ENCODE measurements at places on chromosomes 1 and 21.

DNA sequence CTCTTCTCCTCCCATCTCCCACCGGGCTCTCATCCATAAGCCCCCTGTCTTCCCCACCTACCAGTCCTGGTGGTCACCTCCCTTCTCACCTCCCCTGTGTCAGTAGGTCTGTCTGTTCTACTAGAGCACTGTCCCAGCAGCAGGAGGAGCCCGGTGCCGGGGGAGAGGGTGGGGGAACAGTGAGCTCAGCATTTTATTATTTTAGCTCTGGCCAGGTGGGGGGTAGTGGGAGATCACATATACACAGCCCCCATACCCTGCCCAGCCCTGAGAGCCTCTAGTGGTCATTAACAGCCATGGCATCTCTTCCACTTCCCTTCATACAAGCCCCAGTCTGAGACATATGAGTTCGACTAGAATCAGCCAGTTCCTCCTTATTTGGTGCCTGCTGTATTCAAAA, at the start of gene TMOD4:
Gene TMOD4 (minus strand): TSS at position 119 of the 400 bp plus-strand sequence. CDS start 1,106 bp downstream, outside the sequence.
- DNase-seq, result no peak

GRCh38 chr1:156845055-156845952, 13.6 kb downstream of the INSRR start:
- peak; percentile 68 for DNase-seq

DNA sequence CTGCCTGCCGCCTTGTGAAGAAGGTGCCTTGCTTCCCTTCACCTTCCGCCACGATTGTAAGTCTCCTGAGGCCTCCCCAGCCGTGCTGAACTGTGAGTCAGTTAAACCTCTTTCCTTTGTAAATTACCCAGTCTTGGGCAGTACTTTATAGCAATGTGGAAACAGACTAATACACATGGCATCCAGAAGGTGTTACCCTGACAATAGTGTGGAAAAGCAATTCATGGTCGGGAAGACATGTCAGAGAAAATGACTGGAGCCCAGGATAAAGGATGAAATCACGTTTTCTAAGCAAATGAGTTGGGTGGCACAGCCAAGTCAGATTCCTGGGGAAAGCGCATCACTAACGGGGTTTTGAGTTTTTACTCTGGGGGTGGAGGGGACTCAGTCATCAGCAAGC, 76.4 kb downstream of the HLCS start:
- no peak for DNase-seq

- no peak for DNase-seq
Measured at GRCh38 chr1:145886816-145887215, 1.1 kb upstream of the ANKRD35 start.

GRCh38 chr1:35558374-35559316, 1.0 kb downstream of the NCDN start:
- no peak for DNase-seq

All from hematopoietic multipotent progenitor cell (in vitro differentiated cells).